ENCODE measurements at places on chromosomes 1 and 21.

GRCh38 chr1:59375321-59376220 is 78.7 kb downstream of the FGGY start:
- DNase-seq: no peak

GRCh38 chr1:211557894-211558625 is 20.9 kb downstream of the SLC30A1 start:
- no peak for DNase-seq

GRCh38 chr1:103111926-103112325 is 3.6 kb upstream of the COL11A1 start:
- DNase-seq: no peak

GRCh38 chr1:234779160-234779538 is 169.2 kb upstream of the IRF2BP2 start:
- no peak for DNase-seq
